Activated CD4-positive, alpha-beta memory T cell treated with anti-CD3 and anti-CD28 coated beads for 36 hours (primary cell): ENCODE measurements at places on chromosomes 13 and 19. TPM values are rescaled to one million over a fixed set of nuclear protein-coding genes. Genes with fewer than 3 reads are reported as not detected.
A peak's percentile ranks its signal among the peaks of the same experiment; 100 is the strongest.

The DACH1 gene
- not detected for total RNA-seq

The EFNA2 gene
- not detected for total RNA-seq

The ATP8B3 gene
- 9.6 TPM for total RNA-seq

The CYP4F12 gene
- not detected for total RNA-seq

DNA sequence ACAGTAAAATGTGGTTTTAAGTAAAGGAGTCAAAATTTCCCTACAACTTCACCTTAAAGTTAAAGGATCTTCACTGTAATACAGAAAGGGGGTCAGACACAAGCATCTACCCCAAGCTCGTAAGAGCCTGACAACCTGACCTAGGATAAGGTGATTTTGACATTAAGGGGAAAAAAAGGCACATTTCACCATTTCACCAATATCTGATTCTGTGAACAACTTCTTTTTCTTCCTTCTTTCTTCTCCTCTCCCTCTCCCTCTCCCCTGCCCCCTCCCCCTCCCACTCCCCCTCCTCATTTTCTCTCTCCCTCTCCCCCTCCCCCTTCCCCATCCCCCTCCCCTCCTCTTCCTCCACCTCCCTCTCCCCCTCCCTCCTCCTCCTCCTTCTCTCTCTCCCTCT lies 796.7 kb upstream of the ARGLU1 start:
- no peaks in the 10 kb centered on the region for H3K27me3 ChIP-seq
- DNase-seq, result no peak
- H3K4me1 ChIP-seq, result no peaks in the 10 kb centered on the region
- no peaks in the 10 kb centered on the region for H3K36me3 ChIP-seq
- no peak overlapping the region for H3K4me3 ChIP-seq

DNA sequence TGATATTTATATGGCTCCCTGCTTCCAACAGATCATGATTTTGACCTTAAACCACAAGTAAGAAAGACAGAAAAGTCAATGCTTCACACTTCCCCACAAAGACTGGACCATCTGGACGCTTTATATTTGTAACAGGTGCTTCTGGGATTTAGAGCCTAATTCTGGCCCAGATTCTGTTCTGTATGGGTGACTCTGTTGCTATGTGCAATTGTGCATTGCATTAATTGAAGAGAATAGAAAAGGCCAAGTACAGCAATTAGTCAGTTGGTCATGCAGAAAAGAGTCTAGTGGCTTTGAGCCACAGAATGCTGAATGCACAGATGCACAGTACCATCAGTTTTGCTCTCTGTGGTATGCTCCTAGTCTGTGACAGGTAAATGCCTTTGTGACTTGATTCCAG lies 657.4 kb upstream of the ATXN8OS start:
- DNase-seq, result no peak
- no peaks in the 10 kb centered on the region for H3K36me3 ChIP-seq
- H3K27ac ChIP-seq, result no peak overlapping the region
- H3K27me3 ChIP-seq, result no peaks in the 10 kb centered on the region
- no peaks in the 10 kb centered on the region for H3K4me1 ChIP-seq
- H3K4me3 ChIP-seq, result no peak overlapping the region

GRCh38 chr19:30488191-30488590 lies 116.0 kb downstream of the ZNF536 start:
- no peaks in the 10 kb centered on the region for H3K36me3 ChIP-seq
- H3K4me3 ChIP-seq, result no peak overlapping the region
- H3K27me3 ChIP-seq, result peaks cover 13% of the 10 kb centered on the region
- DNase-seq, result no peak
- H3K27ac ChIP-seq, result no peak overlapping the region

- no peaks in the 10 kb centered on the region for H3K36me3 ChIP-seq
- H3K27me3 ChIP-seq, result peaks cover 10% of the 10 kb centered on the region
- peak; percentile 12 for DNase-seq
- no peak overlapping the region for H3K4me3 ChIP-seq
These were observed 97.3 kb downstream of the STARD13 start for GRCh38 chr13:33188093-33188882.
